ENCODE measurements at places on chromosomes 2 and 18.

DNA sequence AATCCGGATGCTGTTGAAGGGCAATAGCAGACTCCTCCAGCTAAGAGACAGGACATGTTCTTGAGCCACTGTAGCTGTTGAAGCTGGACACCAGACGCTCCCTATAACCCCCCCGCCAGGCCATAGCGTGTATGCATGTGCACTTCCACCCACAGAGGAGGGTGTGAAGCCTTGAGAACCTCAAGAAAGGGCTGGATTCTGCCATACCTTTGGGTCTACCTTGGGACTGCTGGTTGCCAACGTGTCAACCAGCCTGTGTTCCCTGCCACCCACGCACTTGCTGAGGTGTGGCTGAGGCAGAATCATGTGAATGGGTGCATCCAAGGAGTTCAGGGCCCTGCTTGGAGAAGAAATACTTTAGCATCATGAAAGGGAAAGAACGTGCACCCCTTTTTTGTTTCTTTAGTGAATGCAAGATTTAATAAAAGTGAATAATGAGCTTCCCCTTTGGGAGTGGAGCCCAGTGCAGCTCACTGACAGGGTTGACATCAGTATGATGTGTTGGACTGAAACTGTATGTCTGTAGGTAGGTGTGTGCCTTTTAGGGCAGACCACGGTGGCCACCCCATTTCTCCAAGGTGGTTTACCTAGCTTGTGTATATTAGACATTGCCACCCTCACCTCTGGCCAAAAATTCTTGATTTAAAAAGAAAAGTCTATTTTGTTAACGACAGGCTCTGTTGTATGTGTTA is 198.3 kb downstream of the MGAT5 start:
- DNase-seq, result no peak

DNA sequence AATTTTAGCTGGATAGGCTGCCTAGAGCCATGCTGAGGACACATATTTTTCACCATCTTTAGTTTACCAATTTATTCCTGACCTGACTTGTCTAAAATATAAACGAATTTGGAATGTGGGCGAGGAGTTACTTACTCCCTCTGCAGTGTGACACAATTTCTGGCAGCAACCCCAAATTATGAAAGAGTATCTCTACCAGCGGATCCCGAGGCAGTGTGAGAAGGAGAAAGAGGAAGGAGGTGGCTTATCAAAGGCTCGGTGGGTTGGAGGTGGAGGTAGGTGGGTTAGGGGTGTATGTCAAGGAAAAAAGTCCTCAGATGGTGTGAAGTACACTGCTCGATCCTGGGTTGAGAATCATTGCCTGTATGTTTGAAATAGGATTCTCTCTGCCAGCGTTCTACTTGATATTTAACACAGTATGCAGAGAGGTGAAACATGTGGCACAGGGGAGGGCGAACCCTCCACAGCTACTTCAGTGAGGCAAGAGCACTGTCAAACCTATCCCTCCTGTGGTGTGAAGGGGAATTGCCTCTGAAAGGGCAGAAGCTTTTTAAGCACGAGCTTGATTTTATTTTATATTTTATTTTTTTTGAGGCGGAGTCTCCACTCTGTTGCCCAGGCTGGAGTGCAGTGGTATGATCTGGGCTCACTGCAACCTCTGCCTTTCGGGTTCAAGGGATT is 76.0 kb downstream of the RFTN2 start:
- DNase-seq, result no peak

GRCh38 chr18:6505498-6505875 is 90.8 kb upstream of the L3MBTL4 start:
- DNase-seq, result no peak

DNA sequence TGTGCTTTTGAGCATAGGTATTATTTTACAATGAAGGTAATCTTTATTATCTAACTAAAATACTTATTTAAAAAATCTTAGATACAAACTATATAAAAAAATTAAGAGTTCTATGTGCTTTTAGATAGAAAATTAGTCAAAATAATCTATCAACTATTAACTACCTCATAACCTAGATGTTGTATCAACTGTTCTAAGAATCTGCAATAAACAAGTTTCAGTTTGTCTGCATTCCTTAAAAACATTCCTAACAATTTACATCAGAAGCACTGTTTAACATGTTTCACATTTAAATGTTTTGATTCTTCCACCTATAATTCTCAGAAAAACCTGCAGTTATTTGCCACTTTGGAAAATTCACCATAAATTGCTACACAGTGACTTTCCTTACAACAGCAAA is 33.3 kb downstream of the NDUFS1 start:
- DNase-seq, result no peak

GRCh38 chr18:45060102-45060501 is 379.4 kb downstream of the SETBP1 start:
- DNase-seq, result no peak

Data from stimulated activated CD4-positive, alpha-beta T cell treated with anti-CD3 and anti-CD28 coated beads, TNF-alpha, amount 100 ng/mL, for 48 hours (primary cell).